ENCODE measurements at places on chromosomes 1 and 21.

GRCh38 chr1:34745666-34746065 lies 9.2 kb upstream of the GJB5 start:
- DNase-seq = no peak

GRCh38 chr1:8512504-8512903 lies 194.6 kb downstream of the SLC45A1 start:
- no peak for DNase-seq

DNA sequence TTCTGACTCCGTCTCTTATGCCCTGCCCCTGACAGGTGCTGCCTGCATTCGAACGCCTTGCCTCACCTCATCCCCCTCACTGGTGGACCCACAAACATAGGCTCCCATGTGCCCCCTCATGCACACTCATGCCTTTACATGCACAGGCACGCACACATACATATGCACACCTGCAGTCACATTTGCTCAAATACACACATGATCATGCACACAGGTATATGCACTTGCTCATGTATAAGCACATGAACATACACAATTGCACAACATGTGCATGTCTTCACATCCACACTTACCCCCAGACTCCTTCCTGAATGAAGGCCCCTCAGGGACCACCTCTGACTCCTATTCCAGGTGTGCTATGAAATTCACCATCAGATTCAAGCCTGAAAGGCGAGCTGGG lies 506.9 kb downstream of the PTPRU start:
- no peak for DNase-seq

- DNase-seq = no peak
Measured at GRCh38 chr21:35071347-35071746, 22.2 kb upstream of the RUNX1 start.

GRCh38 chr1:226772446-226773139 lies 33.5 kb upstream of the ITPKB start:
- no peak for DNase-seq

DNA sequence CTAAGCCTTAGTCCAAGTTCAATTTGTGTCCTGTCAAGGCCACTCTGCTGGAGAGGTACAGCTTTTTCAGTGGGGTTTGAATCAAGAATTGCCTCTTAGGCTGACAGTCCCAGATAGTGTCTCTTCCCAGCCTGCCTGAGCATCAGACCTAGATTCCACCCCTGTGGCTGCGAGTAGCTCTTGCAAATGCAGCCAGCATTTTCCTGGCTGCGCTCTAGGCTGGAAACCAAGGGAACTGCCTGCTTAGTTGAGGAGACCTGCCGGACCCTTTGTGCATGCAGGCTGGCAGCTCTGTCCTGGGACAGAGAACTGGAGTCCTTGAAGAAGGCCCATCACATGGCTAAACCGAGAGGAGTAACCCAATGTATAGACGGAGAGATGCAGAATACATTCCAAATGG lies 293.7 kb downstream of the PCP4 start:
- DNase-seq = no peak

DNA sequence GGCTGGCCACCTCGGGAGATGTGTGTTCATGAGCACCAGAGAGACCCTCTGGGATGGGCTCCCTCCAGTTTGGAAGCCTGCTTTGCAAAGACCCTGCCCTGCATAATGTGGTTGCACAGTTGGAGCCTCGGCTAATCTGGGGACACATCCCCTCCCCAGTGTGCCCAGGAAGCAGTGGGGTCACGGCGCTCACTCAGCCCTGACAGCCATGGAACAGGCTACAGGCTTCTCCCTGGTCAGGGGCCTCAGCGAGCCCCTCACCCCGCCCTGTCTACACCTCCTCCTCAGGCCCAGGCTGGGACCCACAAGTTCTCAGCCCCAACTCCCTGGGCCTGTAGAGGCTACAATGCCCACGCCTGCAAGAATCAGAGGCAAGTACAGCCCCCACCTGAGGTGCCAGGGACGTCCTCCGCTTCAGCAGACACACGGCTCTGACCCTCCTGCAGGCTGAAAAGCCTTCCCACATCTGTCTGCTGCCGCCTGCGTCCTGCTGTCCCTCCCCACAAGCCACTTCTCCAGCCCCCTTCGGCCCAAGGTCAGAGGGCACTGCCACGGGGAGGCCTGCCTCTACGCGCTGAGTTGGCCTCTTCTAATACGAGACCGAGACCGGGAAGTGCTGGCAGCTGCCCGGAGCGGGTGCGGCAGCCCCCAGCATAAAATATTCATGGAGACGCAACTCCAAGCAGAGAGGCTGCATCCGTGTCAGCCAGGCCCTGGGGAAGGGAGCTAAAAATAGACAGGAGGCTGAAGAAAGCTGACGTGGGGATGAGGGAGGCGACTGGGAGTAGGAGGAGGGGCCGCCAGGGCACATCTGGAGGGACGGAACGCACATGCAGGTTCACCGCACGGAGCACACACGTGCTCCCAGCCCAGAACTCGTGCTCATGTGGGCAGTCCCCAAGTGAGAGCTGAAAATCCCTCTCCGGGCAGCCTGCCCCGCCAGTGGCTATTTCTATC lies 15.2 kb upstream of the GPR153 start:
- DNase-seq = no peak

DNA sequence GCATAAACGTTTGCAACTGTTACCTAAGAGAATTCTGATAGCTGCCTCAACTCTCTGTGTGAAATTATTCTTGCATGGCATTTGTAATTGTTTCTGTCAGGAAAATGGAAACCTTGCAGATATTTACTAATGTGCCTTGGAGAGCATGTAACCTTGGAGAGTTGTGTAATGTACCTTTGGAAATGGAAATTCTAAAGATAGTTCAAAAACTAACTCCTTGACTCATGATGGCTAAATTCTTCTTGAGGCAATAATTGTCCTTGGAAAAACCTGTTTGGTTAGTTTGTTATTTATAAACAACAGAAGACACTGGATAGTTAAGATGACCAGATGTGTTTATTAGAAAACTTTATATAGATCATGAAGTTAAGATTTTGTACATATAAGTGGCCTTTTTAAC lies 1033.8 kb downstream of the PLA2G4A start:
- DNase-seq = no peak

GRCh38 chr1:151058692-151059091 lies 730 bp downstream of the CDC42SE1 start:
- no peak for DNase-seq

GRCh38 chr1:214455971-214456867 lies 95.2 kb downstream of the PTPN14 start:
- DNase-seq = no peak

DNA sequence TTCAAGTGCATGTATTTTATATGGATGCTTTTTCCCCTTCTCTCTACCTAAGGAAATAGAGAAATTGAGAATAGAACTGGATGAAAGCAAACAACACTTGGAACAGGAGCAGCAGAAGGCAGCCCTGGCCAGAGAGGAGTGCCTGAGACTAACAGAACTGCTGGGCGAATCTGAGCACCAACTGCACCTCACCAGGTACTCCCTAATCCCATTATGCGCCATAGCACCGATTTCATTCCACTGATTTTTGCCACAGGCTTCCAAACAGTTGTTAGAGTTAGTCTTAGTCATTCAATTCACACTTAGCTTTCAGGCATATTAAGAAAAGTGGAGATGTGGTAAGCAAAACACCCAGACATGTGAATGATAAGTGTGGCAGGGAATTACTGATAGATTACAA lies 122.8 kb downstream of the SDCCAG8 start:
- DNase-seq = no peak

DNA sequence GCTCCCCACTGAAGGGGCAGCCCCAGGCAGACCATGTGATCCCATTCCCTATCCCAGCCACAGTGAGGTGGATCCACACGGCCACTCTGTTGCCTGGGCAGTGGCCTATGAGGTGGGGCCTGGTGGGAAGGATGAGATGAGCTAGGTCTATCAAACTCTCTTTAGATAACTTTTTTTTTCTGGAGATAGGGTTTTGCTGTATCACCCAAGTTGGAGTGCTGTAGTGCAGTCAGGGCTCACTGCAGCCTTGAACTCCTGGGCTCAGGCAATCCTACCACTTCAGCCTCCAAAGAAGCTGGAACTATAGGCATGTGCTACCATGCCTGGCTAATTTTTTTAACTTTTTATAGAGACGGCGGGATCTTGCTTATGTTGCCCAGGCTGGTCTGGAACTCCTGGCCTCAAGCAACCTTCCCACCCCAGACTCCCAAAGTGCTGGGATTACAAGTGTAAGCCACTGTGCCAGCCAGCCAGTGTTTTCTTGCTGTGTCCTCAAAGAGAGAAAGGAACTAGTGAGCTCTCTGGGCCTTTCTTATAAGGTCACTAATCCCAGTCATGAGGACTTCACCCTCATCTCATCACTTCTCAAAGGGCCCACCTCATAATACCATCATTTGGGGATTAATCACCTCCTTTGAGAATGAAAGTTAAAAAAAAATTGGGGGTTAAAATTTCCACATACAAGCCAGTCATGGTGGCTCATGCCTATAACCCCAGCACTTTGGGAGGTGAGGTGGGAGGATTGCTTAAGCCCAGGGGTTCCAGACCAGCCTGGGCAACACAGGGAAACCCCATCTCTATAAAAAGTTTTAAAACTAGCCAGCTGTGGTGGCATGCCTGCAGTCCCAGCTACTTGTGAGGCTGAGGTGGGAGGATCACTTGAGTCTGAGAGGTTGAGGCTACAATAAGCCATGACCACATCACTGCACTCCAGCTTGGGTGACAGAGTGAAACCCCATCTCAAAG lies 36.6 kb downstream of the H3-3A start:
- DNase-seq = no peak

DNA sequence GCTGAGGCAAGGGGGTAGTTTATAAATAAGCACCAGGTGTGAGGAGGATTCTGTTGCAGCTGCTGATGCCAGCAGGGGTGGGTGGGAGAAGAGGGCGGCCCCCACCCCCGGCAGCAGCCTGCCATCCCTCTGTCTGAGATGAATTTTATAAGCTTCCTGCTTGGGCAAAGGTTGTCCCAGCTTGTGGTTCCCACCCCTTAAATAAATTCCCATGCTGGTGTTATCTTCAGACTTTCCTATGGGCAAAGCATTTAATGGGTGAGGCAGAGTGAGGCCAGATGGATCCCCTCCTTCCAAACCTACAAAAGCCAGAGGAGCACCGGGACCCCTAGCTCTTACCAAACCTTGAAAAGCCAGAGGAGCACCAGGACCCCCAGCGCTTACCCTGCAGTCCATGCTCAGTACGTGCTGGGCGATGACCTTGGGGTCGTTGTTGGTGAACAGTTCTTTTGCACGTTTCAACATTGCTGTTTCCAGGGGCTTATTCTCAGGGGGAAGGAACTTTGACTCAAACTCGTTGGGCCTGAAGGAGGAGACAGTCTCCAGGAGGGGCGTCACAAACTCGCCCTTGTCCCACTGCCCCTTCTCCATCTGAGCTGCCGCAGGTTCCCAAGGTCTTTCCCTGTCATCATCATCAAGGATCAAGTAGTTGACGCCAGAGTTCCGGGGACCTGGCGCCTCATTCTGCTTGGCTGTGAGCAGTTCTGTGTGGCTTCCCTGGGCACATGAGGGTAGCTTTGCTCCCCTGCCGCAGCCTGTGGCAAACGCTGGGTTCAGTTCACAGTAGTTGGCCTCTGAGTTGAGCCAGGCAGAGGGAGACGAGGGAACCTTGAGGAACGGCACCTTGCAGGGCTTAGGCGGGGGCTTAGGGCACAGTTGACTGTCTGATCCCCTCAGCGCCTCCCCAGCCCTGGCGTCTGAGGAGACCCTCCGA lies 99.5 kb downstream of the BCAR3 start:
- DNase-seq = no peak

- no peak for DNase-seq
Measured at GRCh38 chr1:91872000-91872399, 14.0 kb downstream of the TGFBR3 start.

DNA sequence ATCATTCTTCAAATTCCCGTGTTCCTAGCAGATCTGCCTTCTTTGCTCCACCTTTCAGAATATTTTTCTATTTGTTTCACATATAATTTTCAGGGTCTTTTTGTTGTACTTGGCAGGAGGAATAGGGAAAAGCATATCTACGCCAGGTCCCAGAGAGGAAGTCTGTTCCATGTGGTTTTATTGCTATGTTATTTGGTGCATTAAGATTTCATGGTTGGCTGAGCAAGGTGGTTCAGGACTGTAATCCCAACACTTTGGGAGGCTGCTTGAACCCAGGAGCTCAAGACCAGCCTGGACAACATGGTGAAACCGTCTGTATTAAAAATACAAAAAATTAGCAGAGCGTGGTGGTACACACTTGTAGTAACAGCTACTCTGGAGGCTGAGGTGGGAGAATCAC lies 36.1 kb downstream of the COL6A1 start:
- DNase-seq = no peak

- DNase-seq = no peak
Measured at GRCh38 chr21:44375281-44375651, 21.8 kb downstream of the TRPM2 start.

DNA sequence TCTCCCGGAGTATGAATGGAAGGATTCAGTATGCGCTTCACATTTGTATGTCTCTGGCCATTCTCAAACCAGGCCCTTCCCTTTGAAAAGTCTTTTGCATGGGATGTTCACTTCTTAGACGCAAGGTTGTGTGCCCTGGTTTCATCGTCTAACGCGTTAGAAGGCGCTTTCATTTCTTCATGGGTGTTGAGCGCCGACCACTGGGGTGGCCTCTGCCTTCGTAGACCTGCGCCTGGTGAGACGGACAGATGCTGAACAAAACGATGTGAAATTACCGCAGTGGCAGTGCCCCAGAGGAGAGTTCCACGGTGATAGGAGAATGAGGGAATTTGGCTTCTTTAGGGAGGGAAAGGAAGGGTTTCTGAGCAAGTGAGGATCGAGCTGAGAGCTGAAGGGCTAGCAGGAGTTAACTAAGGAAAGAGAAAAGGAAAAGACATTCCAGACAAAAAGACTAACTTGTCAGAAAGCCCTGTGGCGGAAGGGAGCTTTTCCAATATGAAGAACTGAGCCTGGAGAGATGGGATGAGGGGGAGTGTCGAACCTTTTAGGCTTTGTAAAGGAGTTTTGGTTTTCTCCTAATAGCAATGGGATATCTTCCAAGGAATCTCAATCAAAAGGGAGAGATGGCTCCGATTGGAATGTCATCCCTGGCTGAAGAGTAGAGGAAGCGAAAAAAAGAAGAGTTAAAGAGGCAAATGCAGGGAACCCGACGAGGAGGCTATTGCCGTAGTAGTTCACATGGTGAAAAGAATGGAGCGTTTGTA lies 951 bp downstream of the GGPS1 start:
- no peak for DNase-seq

DNA sequence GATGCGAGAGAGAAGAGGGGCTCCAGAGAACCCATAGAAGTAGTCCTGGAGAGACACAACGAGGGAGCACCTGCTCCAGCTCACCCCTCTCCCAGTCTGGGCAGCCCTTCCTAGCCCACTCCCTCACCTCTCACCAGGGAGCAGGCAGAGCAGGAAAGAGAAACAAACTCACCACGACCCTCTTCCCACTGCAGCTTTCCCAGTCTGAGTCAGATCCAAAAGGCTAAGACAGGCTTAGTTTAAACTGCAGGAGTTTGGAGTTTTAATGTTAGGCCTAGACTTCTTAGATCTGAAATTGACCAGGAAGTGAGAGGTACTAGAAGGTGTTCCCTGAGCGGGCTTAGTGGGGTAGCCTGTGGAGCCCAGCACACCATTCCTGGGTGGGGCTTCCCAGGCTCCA lies 29.6 kb downstream of the SLC1A7 start:
- DNase-seq = no peak

DNA sequence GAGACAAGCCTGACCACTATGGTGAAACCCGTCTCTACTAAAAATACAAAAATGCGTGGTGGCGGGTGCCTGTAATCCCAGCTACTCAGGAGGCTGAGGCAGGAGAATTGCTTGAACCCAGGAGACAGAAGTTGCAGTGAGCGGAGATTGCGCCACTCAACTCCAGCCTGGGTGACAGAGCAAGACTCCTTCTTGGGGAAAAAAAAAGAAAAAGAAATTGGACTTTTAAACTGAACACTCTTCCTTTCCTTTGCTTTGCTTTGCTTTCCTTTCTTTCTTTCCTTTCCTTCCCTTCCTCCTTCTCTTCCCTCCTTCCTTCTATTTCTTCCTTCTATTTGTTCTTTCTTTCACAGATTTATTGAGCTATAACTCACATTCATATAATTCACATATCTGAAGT lies 43.3 kb upstream of the PUM1 start:
- DNase-seq = no peak

Measured in anterior cingulate cortex (tissue), 58 donors.